Panc1 (cell line): ENCODE measurements at places on chromosomes 5 and 9. TPM values are rescaled to one million over a fixed set of nuclear protein-coding genes. Genes with fewer than 3 reads are reported as not detected.
A peak's percentile ranks its signal among the peaks of the same experiment; 100 is the strongest.

Gene C5orf52
- total RNA-seq = not detected

- no peaks in the 10 kb centered on the region for H3K27me3 ChIP-seq
- H3K4me1 ChIP-seq = no peaks in the 10 kb centered on the region
- no peak for DNase-seq
Observed at GRCh38 chr9:121154782-121155181, 46.9 kb downstream of the RAB14 start.

DNA sequence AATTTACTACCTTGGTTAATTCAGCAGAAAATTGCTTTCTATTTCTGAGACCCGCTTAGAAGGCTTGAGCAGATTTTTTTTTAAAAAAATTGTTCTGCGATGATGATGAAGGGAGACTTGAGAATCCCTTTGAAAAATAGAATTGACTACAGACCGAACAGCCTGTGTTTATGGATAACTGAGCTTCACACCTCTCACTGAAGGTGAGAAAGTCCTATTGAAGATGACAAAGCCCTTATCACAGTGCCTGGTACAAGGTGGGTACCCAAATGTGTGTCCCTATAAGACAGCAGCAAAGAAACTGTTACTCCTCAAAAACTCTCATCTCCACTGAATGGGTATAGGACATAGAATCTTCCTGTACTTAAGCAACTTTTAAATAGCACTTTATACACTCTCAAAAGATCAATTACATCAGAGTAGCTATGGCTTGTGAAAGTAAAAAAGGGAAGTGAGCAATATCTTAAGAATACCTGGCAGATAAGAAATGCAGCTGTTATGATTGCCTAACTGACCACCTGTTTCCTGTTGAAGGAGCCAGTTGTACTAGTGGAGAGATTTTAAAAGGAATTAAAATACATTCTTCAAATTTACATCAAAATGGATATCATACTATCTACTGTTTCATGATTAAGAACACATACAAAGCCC is 419.7 kb downstream of the CHSY3 start:
- H3K4me3 ChIP-seq = no peak overlapping the region
- H3K27me3 ChIP-seq = no peaks in the 10 kb centered on the region
- DNase-seq = no peak
- H3K36me3 ChIP-seq = no peaks in the 10 kb centered on the region

DNA sequence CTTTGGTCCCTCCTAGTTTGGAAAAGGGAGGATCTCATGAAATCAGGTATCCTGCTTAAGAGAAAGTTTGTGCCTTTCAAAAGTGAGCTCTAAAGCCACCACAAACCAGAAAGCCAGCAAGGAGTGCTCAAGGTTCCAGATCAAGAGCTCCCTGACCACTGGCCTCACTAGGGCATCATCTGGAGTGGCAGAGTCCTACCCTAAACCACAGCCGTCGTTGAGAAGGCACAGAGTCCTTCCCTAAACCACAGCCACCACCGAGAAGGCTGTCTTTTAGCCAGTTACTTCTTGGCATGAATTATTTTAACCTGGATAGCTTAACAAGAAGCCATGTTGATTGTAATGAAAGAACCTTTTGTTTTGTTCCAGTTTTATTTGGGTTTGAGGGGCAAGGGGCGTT is 102.9 kb downstream of the FRMD3 start:
- DNase-seq = no peak
- H3K27me3 ChIP-seq = no peaks in the 10 kb centered on the region
- H3K27ac ChIP-seq = peak overlapping the region; percentile 96
- peaks cover 40% of the 10 kb centered on the region for H3K4me1 ChIP-seq
- no peaks in the 10 kb centered on the region for H3K36me3 ChIP-seq
- no peak overlapping the region for H3K4me3 ChIP-seq

GRCh38 chr9:135061441-135061840 is 26.0 kb upstream of the OLFM1 start:
- H3K4me3 ChIP-seq = no peak overlapping the region
- H3K4me1 ChIP-seq = no peaks in the 10 kb centered on the region
- peaks cover 9% of the 10 kb centered on the region for H3K27me3 ChIP-seq
- DNase-seq = no peak
- no peaks in the 10 kb centered on the region for H3K36me3 ChIP-seq

DNA sequence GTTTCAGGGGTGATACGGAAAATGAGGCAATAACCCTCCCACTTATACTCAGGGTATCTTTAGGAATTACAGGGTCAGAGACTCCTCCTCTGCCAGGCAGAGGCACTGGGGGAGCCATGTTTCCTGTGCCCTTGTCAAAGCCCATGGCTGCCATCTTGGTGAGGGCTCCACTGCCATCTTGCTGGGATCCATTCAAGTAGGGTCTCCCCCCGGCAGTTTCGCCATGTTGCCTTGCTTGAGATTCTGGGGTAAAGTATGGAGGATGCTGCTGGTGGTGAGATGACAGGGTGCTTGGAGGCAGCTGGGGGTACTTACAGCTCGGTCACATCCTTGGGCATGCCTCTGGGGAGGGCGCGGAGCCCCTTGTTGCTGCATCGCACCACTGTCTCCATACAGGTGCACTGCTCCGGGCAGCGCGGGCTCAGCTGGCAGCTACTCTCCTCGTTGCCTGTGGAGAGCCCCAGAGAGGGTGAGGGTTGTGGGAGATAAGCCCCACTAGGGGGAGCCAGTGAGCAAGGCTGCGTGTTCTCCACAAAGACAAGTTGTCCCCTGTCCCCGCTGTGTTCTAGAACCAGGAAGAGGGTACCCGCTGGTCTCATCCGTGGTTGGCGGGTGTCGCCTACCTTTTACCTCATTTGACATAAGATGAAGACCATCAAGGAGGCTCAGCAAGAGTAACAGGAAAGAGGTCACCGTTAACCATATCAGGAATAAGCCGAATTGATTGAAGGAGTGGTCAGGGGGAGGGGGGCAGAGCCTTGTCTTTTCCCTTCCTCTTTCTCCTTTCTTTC is 169.0 kb upstream of the PANK3 start:
- no peak overlapping the region for H3K27ac ChIP-seq
- H3K4me3 ChIP-seq = no peak overlapping the region
- no peaks in the 10 kb centered on the region for H3K27me3 ChIP-seq
- no peaks in the 10 kb centered on the region for H3K36me3 ChIP-seq
- H3K4me1 ChIP-seq = no peaks in the 10 kb centered on the region
